T-cell (primary cell): ENCODE measurements at places on chromosomes 1 and 21.

GRCh38 chr1:2970311-2971071 lies 50.8 kb upstream of the ACTRT2 start:
- DNase-seq = no peak

GRCh38 chr1:183670169-183670568 lies 17.1 kb upstream of the APOBEC4 start:
- no peak for DNase-seq

- DNase-seq = no peak
Observed at GRCh38 chr1:157199421-157199755, 61.2 kb upstream of the ETV3 start.

DNA sequence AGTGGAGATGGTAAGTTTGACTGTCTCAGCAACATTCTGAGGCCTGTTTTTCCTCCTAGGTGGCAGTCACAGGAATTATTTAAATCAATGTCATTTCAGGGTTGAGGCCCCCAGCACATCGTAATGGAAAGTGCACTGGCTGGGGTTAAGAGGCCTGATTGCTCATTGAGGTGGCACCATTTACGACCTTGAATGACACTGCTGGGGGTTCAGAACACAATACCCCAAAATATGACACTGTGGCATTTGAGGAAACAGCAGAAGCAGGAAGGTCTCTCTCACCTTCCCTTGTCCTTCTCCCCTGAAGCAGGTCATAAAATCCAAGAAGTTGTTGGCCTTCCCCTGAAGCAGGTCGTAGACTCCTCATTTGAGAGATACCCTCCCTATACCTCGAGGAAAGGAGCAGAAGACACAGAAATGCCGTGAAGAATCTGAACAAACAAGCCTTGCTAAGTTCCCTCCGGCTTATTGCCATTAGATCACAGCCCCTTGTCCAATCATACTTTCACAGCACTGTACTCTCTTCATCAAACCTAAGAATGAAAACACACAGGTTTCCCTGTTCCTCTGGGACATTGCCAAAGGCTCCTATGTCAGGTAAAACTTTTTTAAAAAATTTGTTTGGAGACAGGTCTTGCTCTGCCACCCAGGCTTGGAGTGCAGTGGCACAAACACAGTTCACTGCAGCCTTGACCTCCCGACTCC lies 71.3 kb downstream of the S1PR1 start:
- DNase-seq = no peak

DNA sequence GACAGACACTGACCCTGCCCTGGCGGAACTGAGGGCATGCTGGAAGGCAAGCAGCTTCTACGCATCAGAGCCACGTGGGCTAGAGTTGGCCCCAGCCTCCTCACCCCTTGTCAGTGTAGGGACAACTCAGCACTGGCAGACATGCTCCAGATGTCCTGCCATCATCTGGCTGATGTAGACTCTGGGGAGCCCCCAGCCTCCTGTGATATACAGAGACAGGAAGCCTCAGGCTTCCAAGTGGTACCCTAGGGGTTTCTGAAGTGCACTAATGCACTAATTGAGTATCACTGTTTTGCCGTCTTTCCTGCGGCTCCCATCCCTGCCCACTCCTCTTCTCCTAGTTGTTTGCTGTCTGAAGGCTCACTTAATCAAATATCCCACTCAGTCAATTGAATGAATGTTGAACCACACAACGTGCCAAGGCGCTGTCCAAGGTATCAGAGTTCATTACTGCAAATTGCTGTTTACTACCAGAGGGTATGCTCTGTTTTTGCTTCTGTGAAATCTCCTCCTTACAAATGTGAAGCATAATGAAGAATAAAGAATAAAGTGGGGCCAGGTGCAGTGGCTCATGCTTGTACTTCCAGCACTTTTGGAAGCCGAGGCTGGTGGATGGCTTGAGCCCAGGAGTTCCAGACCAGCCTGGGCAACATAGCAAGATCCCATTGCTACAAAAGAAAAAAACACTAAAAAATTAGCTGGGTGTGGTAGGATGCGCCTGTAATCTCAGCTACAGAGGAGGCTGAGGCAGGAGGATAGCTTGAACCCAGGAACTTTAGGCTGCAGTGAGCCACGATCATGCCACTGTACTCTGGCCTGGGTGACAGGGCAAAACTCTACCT lies 76.4 kb upstream of the ZBTB18 start:
- no peak for DNase-seq

- DNase-seq = no peak
Observed at GRCh38 chr1:210750468-210750867, 383.5 kb downstream of the KCNH1 start.

DNA sequence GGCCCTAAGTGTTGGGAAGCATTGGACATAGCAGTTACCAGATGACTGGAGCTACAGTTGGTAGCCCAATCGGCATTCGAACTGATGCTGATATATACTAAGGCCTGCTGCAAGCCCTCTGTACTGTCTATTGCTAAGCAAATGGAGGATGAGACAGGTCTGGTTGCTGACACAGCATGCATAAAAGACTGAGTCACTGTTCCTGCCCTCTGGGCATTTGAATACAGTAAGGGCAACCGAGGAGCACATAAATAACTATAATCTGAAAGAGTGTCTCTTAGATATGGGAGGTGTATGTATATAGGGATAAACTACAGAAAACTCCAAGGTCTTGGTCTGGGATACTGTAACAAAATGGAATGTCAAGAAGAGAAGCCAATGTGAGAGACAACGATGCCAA lies 16.8 kb upstream of the MARK1 start:
- DNase-seq = no peak

- DNase-seq = no peak
Observed at GRCh38 chr1:213571843-213572242, 415.9 kb upstream of the PROX1 start.
